ENCODE measurements at places on chromosomes 5 and 9. TPM values are rescaled to one million over a fixed set of nuclear protein-coding genes. Genes with fewer than 3 reads are reported as not detected.

- H3K36me3 ChIP-seq = no peaks in the 10 kb centered on the region
- H3K4me1 ChIP-seq = no peaks in the 10 kb centered on the region
- no peaks in the 10 kb centered on the region for H3K27me3 ChIP-seq
- H3K27ac ChIP-seq = no peak overlapping the region
- DNase-seq = no peak
- H3K4me3 ChIP-seq = no peak overlapping the region
Observed at GRCh38 chr5:169197343-169197742, 103.6 kb downstream of the SLIT3 start.

The ZNF484 gene
- polyA plus RNA-seq = 2.2 TPM

DNA sequence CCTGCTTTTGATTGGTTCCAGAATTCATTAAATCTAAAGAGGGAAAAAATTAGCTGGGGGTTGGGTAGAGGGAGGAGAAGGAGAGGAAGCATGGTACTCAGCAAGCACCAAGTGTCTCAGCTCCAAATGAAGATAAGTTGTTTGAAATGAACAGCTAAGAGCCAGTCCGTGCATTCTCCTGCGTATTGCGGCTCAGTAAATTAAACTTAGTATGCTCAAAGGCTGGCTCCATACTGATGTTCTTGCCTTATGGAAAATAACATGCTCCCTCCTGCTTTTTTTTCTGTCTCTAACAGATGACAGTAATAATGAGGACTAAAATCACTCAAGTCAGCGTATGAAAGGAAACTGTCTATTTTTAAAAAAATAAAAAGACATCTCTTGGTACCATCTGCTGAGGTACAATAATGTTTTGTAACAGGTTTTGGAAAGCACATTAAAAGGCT lies 161.0 kb downstream of the SPATA31D1 start:
- no peaks in the 10 kb centered on the region for H3K27me3 ChIP-seq
- no peaks in the 10 kb centered on the region for H3K36me3 ChIP-seq
- H3K4me3 ChIP-seq = no peak overlapping the region
- H3K4me1 ChIP-seq = no peaks in the 10 kb centered on the region

The SAXO1 gene
- polyA plus RNA-seq = 0.02 TPM

The ST8SIA4 gene
- 9.2 TPM for polyA plus RNA-seq

Measured in thymus (tissue), 14 donors.